NCI-H774 (cell line): ENCODE measurements at places on chromosomes 12 and 14.
A peak's percentile ranks its signal among the peaks of the same experiment; 100 is the strongest.

- no peak for DNase-seq
These were observed 2.9 kb downstream of the GLT1D1 start for GRCh38 chr12:128856035-128856790.

DNA sequence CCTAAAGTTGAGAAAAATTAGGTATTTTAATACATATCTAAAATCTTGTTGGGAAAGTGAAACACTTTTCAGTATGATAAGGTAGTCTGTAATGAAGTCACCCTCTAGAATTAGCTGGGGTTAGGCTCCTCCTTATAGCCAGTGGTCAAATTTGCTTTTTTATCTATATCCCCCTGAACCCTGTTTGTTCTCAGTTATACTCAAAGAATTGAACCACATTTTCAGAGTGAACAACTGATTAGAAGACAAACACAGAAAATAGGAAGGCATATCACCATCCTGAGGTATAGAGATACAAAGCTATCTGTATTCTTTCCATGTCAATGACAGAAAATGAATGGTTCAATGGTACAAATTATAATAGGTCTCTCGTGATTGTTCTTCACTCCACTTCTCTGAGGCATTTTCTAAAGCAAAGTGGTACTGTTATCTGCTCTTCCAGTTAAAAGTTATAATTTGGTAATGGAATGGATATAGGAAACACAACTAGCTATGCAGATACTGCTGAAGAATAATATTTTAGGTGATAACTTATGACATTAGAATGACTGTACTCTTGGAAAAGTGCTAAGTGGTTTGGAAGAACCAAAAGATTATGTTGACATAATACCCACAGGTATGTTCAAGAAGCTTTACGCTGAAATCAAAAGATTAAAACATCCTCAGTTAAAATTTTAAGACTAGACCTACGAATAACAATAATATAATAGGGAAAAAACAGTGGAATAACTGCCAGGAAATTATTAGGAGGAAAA, 27.6 kb downstream of the WASHC3 start:
- no peak for DNase-seq

DNA sequence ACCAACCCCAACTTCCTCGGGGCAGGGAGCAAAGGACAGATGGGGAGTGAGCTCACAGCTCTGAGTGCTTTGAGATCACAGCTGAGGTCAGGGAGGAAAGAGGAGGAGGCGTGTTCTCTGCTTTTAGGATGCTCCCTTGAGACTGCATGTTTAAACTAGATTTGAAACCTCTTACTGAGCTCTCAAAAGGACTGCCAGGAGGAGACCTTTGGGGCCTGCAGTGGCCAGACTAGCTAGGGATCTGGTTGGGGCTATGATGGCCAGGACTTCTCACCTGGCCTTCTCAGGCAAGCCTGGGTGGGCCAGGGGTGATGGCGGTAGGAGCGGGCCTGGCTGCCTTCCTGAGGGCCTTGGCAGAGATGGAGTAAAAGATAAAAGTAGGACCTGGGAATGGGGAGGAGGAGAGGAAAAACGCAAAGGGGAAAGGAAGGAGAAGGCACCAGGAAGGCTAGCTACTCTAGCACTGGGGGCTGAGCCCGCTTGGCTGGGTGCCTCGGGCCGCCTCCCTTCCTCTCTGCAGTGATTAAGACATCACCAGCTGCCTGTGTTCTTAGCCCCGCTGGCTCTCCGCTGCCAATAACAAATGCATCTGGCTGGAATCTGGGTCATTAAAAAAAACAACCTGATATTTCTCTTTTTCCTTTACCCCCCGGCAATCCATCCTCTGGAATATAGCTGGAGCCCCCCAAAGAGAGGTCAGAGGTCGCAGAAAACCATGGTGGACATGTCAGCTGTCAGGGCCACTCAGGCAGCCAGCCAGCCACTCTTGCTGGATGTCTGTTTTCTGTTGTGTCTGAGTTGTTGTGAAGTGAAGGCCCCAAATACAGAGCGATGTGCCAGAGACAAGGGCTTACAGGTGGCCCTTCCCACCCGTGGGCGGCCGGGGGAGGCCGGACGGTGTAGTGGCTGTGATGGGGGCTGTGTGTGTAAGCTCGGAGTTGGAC, 141.3 kb downstream of the TSPAN9 start:
- peak; percentile 6 for DNase-seq

- no peak for DNase-seq
These were observed 38.5 kb upstream of the SLC6A15 start for GRCh38 chr12:84950971-84951546.

- DNase-seq, result no peak
These were observed 1.4 kb upstream of the FBXL14 start for GRCh38 chr12:1595690-1596347.

DNA sequence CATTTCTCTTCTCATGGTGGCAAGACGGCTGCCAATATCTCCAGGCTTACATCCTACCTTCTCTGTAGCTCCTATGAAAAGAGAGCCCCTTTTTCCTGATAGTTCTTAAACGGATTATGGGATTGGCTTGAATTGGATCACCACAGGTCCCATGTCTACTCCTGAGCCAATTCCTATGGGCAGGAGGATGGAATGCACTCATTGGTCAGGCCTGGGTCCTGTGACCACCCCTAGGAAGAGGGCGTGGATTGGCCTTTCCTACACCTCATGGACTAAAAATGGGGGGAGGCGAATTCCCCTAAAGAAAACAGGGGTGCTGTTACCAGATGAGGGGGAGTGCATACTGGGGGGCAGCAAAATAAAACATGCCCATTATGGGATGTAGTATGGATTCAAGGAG, 108.8 kb downstream of the PTPN11 start:
- DNase-seq, result no peak

GRCh38 chr14:49886523-49886922, 6.4 kb upstream of the ARF6 start:
- no peak for DNase-seq

DNA sequence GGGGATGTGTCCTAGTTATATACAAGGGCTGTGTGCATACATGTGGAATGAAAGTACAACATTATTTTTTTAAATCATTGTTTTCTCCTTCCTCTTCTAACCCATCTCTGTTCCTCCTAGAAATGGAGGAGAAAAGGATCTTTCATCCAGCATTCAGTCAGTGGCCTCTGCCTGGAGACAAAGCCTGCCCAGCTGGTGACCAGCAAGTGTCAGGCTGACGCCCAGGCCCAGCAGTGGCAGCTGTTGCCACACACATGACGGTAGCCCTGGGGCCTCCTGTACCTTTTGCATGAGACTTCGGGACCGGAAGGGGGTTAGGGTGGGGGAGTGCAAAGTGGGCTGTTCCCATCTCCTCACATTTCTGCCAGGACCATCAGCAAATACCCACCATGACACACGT, 46.2 kb downstream of the ERH start:
- no peak for DNase-seq

DNA sequence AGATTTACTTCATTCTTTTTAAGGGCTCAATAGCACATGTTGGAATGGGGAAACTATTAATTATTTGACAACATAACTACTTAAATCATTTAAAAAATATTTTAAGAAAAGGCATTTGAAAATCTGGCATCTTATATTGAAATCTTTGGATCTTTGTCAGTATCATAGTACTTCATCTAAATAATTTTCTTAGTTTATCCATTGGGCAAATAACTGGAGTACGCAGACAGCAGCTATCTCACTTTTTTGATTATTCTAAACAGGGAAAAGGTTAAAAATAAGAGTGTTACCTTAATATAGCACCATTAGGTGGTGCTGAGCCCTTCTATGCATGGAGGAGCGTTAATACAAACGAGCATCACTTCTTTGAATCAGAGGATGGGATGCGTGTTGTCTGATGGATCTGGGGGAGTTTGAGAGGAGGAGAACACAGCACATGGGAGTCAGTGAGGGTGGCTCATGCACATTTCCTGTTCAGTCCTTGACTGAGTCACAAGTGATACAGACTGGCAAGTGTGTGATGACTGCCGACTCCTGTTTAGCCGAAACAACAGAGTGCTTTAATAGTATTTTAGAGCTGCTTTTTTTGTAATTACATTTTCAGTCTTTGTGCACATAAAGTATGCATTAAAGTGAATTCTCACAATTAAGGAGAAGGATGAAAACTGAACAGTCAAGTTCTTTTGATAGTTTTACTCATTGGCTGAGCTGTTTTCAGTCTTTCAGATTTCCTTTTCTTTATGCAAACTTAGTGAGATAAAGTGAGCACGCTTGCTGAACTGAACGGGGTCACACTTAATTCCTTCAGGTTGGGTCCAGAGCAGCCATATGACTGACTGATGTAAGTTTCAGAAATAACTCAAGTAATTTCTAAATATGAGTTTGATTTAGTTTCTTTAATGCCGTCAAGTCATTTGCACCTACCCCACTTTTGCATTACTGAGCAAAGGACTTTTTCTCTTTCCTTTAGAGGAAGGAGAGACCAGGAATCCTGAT, 92.7 kb downstream of the DIP2B start:
- no peak for DNase-seq

GRCh38 chr14:95713596-95714371, at the start of gene TCL1A:
TSS of gene TCL1A (minus strand) at chr14:95714125. CDS start at chr14:95714066, 59 bp downstream.
- no peak for DNase-seq

- DNase-seq, result no peak
These were observed 106.4 kb downstream of the DIP2B start for GRCh38 chr12:50611021-50611744.

DNA sequence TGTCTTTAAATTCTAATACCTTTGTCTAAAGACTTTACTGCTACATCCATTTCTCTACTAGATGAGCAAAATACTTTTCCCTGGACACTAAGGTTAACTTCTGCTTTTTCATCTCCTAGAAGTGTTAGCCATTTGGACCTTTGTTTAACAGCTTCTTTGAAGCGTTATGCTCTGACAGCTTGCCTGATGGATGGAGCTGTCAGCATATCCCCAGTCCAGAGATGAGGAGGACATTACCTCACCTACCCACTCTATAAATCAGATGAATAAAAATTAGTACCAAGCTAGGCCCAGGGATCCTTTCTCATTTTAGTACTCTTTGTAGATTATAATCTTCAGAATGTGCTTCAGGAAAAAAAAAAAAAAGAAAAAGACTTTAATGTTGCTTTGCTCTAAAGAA, 222.7 kb downstream of the PELI2 start:
- DNase-seq, result no peak

DNA sequence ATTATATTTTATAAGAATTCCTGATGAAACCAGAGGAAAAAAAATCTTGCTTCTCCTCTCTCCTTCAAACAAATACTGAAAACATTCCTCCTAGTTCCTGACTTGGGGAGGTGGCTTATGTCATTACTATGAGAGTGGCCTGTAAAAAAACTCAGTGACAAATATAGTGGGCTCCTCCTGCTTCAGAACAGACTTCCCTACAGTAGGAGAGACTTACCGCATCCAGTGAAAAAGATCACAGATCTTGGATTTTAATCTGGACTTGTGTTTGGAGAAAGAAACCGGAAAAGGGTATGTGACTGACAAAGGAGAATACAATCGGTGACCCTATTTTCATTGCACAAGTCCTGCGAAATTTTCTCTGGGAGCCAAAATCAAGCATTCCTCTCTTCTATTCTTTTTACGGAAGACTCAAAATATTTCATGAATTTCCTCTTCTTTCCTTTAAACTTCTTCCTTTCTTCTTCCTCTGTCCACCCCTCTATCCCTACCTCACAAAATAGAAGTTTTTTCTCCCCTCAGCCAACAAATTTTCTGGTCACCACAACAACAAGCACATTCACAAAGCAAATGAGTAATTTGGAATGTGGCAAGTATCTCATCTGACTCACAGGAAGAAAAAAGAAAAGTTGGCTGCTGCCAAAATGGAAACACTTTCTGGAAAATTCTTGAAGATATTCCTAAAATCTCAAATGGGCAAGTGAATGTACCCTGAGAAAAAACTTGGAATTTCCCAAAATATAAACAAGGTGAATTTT, 185.1 kb upstream of the CDKN3 start:
- no peak for DNase-seq

DNA sequence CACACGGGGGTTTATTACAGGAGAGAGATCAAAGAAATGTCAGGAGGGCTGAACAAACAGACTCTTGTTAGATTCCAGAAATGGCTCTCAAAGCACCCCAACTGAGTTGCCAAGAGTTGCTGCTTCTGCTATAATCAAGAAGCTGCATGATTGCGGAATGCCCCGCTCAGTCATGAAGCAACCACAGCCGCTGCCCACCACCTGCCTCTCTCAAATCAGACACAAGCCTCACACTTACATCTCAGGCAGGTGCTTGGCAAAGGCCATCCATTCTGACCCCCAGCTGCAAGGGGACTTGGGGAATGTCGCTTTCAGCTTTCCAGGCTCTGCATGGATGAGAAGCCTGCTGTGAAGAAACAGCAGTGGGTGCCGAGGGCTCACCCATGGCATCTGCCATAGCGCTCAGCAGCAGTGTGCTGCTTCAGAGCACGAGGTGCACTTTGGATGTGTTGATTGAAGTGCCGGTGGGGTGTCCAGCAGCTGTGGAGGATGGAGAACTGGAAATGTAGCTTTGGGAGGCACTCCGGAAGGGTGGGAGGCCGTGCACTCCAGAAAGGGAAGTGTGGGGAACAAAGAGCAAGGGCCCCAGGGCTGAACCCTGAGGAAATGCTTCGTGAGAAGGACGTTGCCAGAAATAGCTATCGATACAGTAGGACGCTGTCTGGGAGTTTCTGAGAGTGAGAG, 37.7 kb downstream of the LRRC74A start:
- no peak for DNase-seq

DNA sequence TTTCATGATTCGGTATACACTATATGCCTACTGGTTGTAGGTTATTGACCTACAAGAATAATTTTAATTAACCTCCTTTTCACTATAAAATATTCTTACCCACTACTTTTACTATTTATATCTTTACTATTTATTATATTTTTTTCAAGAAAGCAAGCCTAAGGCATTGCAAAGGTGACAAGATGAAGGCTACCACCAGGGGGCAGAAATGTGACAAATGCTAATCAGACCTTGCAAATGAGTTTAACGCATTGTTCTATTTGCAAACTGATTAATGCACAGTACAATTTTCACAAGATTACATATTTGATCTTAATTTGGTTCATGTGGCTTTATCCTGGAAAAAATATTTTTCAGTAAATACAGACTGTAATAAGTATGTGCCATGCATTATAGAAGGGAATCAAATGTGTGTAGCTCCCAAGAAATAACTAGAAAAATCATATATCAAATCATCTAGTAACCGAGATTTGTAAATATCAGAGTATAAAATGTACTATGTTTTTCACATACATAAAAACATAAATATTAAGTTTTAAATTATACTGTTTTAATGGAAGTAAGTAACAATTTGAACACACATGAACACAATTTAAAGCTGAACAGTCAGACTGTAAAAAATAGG, 107.0 kb downstream of the ADAMTS20 start:
- no peak for DNase-seq

- DNase-seq, result no peak
These were observed 262.6 kb upstream of the LRIG3 start for GRCh38 chr12:59182658-59183455.

DNA sequence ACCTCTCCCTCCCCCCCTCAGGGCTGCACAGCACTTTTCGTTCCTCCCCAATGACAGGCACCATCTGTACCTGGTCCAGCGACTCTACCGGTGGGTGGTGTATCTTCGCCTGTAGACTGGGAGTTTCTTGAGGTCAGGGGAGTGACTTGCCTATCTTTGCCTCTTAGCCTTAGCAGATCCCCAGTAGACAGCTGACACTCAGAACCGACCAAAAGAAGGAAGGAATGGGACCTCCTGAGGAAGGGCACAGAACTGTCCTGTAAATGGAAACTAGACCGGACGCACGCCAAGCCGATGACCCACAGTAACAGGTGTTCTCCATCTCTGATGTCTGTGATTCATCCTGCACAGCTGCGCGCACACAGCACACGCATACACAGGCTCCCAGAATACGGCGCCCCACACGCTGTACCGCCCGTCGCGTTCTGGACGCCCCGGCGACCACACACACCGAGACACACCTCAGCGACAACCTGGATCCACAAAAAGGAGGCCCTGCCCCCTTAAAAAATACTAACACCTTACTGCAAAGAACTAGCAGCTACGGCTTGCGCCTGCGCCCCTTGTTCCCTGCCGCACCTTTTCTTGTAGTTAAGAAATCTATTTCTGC, 673 bp upstream of the TTC9 start:
- no peak for DNase-seq
